Sciatic nerve (tissue), 2 donors: ENCODE measurements at places on chromosomes 1 and 21.

DNA sequence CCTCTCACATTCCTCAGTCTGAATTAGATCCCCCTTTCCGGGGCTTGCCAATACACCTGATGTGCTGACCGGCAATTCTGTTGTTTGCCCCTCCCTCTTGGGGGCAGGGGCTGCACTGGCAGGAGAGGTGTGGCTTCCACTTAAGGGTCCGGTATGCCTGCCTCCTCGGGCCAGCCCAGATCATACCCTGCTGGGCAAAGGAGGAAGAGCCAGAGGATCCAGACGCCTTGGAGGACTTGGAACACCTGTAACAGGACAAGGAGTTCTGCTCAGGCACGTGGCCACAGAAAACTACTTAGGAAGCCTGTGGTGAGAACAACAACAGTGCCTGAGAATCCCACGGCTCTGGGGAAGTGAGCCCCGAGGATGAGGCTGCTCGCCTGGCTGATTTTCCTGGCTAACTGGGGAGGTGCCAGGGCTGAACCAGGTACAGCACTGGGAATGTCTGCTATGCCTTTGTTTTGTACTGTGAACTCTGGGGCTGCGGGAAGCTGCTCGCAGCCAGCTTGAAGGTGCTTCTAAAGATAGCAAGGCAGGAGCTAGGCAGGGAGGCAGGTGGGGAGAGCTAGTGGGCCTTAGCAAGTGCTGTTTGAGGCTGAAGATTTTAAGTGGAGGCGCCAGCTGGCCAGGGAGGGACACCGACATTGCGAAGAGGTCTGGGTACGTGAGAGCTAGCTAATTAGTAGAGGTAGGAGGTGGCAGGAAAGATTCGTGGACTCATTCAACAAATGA lies at the start of gene SMPDL3B:
Gene SMPDL3B, plus strand, starts transcription at position 183 of the 732 bp plus-strand sequence. Its CDS starts 184 bp downstream, at position 367.
- DNase-seq, result no peak

GRCh38 chr1:198892065-198892464 lies 253.2 kb downstream of the PTPRC start:
- no peak for DNase-seq

GRCh38 chr1:41249319-41249718 lies 7.2 kb upstream of the SCMH1 start:
- no peak for DNase-seq

DNA sequence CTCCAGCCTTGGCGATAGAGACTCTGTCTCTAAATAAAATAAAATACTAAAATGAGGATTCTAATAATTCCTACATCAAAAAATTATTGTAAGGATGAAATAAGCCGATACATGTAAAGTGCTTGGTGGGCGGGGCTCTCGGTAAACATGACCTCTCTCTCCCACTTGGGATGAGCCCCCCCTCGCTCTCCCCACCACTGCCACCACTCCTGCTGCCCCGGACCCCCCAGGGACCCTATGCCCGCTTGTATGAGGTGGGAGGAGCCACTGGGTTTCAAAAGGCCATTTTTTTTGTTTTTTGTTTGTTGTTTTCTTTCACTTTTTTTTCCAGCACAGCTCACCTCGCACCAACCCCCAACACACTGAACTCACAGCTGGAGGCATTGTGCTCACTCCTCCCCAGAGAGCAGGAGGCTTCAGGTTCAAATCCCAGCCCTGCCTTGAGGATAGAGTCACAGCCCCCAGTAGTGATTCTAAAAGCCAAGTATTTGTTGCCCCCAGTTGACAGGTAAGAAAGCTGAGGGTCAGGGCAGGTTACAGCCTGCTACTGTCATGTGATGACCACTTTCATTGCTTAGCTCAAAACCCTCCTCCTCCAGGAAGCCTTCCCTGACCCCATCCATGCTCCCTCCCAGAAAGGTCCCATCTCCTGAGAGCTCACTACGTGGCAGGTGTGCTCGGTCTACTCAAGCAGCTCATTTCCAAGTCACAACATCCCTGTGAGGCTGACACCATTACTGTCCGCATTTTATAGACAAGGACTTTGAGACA lies 4.2 kb downstream of the SDC3 start:
- DNase-seq, result no peak

DNA sequence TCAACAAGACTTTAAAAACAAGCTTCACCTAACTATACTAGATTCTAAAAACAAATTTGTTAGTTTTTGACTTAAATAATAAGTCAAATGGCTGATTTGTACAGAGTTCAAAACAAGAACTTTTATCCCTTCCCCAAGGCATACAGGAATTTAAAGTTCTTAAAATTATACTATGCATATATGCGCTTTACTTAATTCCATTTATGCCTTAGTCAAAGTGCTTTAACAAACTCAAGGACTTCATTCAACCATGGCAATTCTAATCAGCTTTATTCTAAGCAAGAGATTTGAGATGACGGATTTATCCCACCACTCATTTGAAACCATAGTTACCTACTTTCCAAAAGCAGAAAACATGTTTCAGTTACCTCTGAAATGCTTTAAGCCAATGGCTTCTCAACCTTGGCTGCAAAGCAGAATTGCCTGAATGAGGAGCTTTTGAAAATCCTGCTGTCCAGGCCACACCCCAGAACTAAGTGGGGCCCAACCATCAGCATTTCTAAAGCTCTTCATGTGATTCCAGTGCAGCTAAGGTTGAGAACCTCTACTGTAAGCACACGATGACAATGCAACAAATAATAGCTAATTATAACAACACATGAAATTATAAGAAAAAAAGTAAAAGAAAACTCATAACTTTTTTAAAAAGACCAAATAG lies 44.6 kb downstream of the TTLL7 start:
- DNase-seq, result no peak

GRCh38 chr1:32122151-32122550 lies 14.3 kb downstream of the KPNA6 start:
- DNase-seq, result no peak

DNA sequence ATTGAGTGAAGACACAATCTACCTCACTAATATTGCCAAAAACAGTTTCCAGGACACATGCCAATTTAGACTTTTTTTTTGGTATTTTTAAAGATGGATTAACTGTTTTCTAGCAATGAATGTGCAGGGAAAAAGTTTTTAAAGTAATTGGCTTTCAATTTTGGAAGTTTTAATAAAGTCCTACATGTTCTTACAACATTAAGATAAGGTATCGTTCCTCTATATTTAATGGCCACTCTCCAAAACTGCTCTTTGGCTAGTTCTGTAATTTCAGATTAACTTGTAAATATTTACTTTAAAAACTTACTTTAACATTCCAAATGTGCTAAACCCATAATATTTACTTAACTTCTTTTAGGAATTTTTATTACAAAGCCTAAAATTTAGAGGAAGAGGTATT lies 1332.2 kb upstream of the PRMT6 start:
- DNase-seq, result no peak

- DNase-seq, result no peak
Observed at GRCh38 chr21:37677006-37677405, 239.3 kb downstream of the KCNJ6 start.

DNA sequence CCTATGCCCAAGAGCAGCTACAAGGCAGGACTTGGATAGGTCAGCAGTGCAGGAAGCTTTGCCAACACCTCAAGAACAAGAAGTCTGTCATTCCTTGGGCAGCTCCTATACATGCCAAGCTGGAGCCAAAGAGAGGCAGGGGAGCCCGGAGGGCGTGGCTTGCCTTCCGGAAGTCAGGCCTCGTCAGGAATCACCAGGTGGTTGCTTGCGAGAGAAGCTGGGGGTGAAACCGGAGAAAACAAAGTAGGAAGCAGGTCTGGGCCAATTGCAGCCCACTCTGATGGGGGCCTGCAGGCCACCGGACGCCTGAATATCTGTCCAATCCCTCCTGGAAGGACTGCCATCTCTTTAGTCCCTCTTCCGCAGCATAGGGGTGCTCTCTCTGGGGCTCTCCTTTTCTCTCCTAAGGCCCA lies 794 bp upstream of the FAM76A start:
- peak; percentile 67 for DNase-seq

GRCh38 chr1:24386241-24386640 lies 27.3 kb downstream of the STPG1 start:
- no peak for DNase-seq

- no peak for DNase-seq
Observed at GRCh38 chr1:61674221-61674620, 50.7 kb downstream of the TM2D1 start.

DNA sequence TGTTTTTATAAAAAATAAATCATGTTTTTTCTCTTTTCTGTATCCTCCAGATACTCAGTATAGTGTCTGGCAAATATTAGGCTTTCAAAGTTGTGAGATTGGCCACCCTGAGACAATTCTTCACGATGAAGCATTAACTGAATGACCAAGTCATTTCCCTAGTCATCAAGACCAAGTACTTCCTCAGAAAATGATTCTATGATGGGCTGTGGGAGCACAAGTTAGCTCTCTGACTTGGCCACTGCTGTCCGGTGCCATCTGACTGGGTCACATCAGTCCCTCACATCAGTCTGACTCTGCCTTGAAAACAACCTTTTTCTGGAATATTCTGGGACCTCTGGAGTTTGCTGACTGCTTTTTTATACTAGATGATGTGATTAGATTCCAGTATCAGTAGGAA lies 13.5 kb upstream of the YRDC start:
- no peak for DNase-seq

DNA sequence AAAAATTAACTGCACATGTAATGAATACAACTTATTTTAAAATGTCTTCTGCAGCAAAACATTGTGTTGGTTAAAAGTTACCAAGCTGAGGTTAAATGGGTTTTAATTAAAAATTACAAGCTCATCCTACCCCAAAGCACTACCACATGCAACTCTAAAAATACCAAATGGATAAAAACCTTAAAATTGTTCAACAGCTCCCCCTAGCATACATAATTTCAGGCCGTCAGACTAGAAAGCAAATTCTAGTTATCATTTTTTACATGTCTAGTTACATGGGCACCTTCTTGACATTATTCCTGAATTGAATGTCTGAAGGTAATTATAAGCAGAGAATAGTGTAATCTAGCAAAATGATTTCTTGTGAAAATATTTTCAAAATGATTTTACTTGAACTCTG lies 176.5 kb downstream of the C1orf21 start:
- DNase-seq, result no peak
